ENCODE measurements at places on chromosomes 11 and 22. TPM values are rescaled to one million over a fixed set of nuclear protein-coding genes. Genes with fewer than 3 reads are reported as not detected.

- no peak overlapping the region for H3K4me3 ChIP-seq
- no peak overlapping the region for H3K27ac ChIP-seq
- H3K36me3 ChIP-seq: no peaks in the 10 kb centered on the region
Measured at GRCh38 chr11:33847251-33847650, 44.6 kb downstream of the LMO2 start.

DNA sequence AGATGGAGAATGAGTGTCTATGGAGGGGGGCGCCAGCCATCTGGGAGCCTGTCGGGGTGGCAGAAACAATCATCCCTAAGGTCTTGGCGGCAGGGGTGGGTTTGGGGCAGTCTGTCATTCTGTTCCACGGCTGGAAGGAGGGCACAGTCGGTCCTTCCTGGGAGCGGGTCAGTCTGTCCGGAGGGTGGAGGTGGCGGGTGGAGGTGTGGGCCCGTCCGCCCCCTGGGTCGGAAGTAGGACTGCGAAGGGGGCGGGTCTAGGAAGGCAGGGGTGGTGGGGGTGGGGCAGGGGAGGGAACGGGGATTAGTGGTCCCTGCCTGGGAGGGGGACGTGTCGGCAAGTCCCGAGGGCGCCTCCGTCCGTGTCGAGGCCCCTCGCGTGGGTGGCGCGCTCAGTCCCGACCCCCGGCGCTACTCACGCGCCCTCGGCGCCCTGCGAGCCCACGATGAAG is 461 bp downstream of the TBC1D10A start:
- H3K27ac ChIP-seq: peak overlapping the region; percentile 60
- no peaks in the 10 kb centered on the region for H3K27me3 ChIP-seq
- peak; percentile 37 for DNase-seq
- peak overlapping the region; percentile 90 for H3K4me3 ChIP-seq

GRCh38 chr11:101567071-101567470 is 16.7 kb downstream of the TRPC6 start:
- no peak overlapping the region for H3K27ac ChIP-seq
- DNase-seq: no peak
- H3K4me3 ChIP-seq: no peak overlapping the region
- no peaks in the 10 kb centered on the region for H3K27me3 ChIP-seq

The RFPL3 gene
- total RNA-seq: not detected

The IL10RA gene
- total RNA-seq: 161 TPM

- H3K4me3 ChIP-seq: no peak overlapping the region
- H3K27ac ChIP-seq: no peak overlapping the region
- no peaks in the 10 kb centered on the region for H3K36me3 ChIP-seq
Measured at GRCh38 chr11:129785383-129786111, 30.1 kb upstream of the TMEM45B start.

The PACSIN3 gene
- total RNA-seq: 2.2 TPM

DNA sequence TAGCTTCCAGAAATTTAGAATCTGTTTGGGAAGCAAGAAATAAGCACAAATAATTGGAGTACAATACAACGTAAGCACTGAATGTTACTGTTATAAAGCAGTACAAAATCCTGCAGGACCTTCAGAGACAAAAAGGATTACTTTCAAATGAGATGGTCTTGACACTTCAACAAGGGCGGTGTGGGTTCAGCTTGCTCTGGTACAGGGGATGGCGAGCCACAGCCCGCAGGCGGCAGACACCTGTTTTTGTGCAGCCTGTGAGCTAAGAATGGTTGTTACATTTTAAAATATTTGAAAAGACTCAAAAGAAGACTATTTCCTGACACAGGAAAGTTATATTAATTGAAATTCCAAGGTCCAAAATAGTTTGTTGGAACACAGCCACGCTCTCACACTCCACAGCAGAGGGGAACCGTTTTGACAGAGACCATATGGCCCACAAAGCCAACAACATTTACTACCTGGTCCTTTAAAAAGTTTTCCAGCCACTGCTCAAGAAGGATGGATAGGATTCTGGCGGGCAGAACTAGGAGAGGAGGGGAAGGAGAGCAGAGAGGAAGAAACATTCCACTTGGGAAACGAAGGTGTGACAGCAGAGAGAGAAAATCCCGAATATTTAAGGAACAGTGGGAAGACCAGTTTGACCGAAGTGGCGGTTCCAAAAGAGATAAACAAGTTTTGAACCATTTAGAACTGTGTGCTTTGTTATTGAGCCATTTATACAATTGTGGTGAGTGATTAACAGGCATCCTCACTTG is 6.3 kb downstream of the PRDM10 start:
- H3K27me3 ChIP-seq: no peaks in the 10 kb centered on the region
- H3K36me3 ChIP-seq: peaks cover 16% of the 10 kb centered on the region
- H3K4me3 ChIP-seq: no peak overlapping the region
- H3K27ac ChIP-seq: no peak overlapping the region
- peaks cover 31% of the 10 kb centered on the region for H3K4me1 ChIP-seq

- H3K4me3 ChIP-seq: peak overlapping the region; percentile 85
- H3K27me3 ChIP-seq: peaks cover 1% of the 10 kb centered on the region
- DNase-seq: no peak
- peaks cover 61% of the 10 kb centered on the region for H3K4me1 ChIP-seq
Measured at GRCh38 chr22:38699784-38700183, 959 bp downstream of the JOSD1 start.

The KCNJ5 gene
- not detected for total RNA-seq

DNA sequence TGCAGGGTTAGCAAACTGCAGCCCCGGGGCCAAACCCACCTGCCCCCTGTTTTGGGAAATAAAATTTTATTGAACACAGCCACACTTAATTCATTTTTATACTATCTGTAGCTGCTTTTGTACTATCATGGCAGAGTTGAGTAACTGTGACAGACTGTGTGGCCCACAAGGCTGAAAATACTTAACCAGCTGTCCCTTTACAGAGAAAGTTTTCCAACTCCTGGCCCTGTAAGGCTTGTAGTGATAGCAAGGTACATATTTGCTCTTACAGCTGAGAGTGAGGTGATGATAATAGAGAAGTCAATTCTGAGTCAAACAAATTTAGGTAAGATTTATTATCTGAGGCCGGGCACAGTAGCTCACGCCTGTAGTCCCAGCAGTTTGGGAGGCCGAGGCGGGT is 87.4 kb upstream of the SLC6A5 start:
- no peak overlapping the region for H3K27ac ChIP-seq
- DNase-seq: no peak
- H3K27me3 ChIP-seq: no peaks in the 10 kb centered on the region
- H3K4me3 ChIP-seq: no peak overlapping the region
- peaks cover 7% of the 10 kb centered on the region for H3K36me3 ChIP-seq
- no peaks in the 10 kb centered on the region for H3K4me1 ChIP-seq

- no peaks in the 10 kb centered on the region for H3K36me3 ChIP-seq
- H3K4me1 ChIP-seq: peaks cover 2% of the 10 kb centered on the region
- no peak overlapping the region for H3K27ac ChIP-seq
- H3K27me3 ChIP-seq: peaks cover 36% of the 10 kb centered on the region
- no peak for DNase-seq
Measured at GRCh38 chr11:46159680-46160079, 38.4 kb upstream of the PHF21A start.

The CAPN5 gene
- total RNA-seq: 0.81 TPM

DNA sequence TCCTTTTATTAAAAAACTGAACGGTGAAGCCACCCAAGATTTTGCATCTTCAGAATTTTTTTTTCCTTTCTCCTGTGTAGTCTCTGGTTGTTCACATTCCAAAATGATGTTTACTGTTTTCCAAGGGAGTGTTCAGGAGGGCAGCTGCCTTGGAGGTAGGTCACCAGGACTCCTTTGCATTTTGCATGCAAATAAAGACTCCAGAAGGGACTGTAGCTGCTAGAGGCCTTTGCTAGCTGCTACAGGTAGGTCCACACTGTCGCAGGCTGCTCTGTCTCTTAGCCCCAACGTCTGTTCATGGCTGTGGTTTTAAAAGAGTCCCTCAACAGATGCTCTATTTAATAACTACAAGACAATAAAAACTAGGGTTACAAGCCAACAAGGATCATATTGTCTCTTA is 11.4 kb downstream of the CTSC start:
- no peak overlapping the region for H3K4me3 ChIP-seq
- peak overlapping the region; percentile 38 for H3K27ac ChIP-seq
- H3K36me3 ChIP-seq: peaks cover 93% of the 10 kb centered on the region
- no peak for DNase-seq
- H3K4me1 ChIP-seq: peaks cover 90% of the 10 kb centered on the region

The OR52I2 gene
- total RNA-seq: not detected

DNA sequence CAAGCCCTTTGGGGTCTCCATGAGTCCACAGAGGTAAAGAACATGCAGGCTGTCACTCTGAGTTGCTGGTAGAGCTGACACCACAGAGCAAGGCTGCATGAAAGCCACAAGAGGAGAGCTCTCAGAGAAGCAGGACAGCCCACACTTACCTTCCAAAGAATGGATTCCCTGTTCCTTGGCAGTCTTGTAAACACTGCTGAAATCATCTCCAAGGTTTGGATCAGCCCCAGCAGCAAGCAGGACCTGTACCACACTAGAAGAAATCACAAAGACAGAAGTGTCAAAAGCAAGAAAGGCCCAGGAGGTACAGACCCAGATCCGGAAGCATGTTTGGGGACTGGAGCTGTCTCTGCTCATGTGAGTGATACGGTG is 54.2 kb downstream of the CLPB start:
- H3K4me3 ChIP-seq: no peak overlapping the region
- H3K36me3 ChIP-seq: peaks cover 4% of the 10 kb centered on the region
- no peaks in the 10 kb centered on the region for H3K4me1 ChIP-seq
- DNase-seq: no peak
- H3K27me3 ChIP-seq: no peaks in the 10 kb centered on the region
- no peak overlapping the region for H3K27ac ChIP-seq

The BRMS1 gene
- 48.0 TPM for total RNA-seq

- H3K4me3 ChIP-seq: peak overlapping the region; percentile 82
- peak overlapping the region; percentile 25 for H3K27ac ChIP-seq
- H3K4me1 ChIP-seq: peaks cover 36% of the 10 kb centered on the region
- no peaks in the 10 kb centered on the region for H3K36me3 ChIP-seq
Measured at GRCh38 chr11:57639321-57640067, 10.2 kb downstream of the YPEL4 start.

The PAK1 gene
- total RNA-seq: 59.0 TPM

The DNAJB7 gene
- not detected for total RNA-seq

GRCh38 chr11:67352546-67353316 is 615 bp downstream of the POLD4 start:
- peak; percentile 73 for DNase-seq
- peak overlapping the region; percentile 99 for H3K27ac ChIP-seq
- peak overlapping the region; percentile 89 for H3K4me3 ChIP-seq
- peaks cover 8% of the 10 kb centered on the region for H3K36me3 ChIP-seq
- peaks cover under 1% of the 10 kb centered on the region for H3K27me3 ChIP-seq

DNA sequence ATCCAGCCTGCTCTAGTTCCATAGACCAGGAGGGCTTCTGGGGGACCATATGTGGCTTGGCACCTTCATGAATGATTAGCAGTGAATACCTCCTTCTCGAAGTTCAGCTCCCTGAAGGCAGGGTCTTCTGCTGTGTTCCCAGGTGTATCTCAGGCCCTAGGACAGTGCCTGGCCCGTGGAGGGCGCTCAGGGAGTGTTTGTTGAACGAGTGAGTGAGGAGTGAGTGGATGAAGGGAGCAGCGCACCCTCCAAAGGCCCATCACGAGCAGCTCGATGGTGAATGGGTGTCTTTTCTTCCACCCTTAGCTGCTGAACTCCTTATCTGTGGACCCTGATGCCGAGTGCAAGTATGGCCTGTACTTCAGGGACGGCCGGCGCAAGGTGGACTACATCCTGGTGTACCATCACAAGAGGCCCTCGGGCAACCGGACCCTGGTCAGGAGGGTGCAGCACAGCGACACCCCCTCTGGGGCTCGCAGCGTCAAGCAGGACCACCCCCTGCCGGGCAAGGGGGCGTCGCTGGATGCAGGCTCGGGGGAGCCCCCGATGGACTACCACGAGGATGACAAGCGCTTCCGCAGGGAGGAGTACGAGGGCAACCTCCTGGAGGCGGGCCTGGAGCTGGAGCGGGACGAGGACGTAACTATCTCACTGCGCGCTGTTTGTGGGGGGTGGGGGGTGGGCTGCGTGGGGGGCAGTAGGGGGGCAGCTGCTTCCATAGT is 9.5 kb downstream of the ANO1 start:
- H3K27ac ChIP-seq: no peak overlapping the region
- no peak for DNase-seq
- H3K4me3 ChIP-seq: no peak overlapping the region

DNA sequence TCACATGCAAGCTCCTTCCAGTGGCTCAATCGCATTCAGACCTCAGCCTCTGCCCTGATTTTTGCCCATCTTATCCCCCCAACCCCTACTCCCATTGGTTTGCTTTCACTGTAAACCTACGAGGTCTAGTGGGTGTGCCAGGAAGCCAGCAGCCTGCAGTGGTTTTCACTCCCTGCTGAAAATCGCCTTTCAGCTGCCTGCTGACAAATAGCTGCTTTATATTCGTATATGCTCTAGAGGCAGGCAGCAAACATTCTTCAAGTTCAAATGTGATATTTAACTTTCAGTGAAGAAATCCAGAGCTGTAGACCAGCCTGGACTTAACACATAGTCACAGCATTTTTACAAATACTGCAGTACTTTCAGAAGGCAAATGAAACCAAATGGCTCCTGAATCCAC is 92.8 kb upstream of the APOA1 start:
- H3K4me3 ChIP-seq: peak overlapping the region; percentile 72
- H3K36me3 ChIP-seq: peaks cover 37% of the 10 kb centered on the region
- H3K27me3 ChIP-seq: no peaks in the 10 kb centered on the region
- DNase-seq: peak; percentile 60

- H3K4me1 ChIP-seq: no peaks in the 10 kb centered on the region
- no peaks in the 10 kb centered on the region for H3K27me3 ChIP-seq
- DNase-seq: no peak
- no peaks in the 10 kb centered on the region for H3K36me3 ChIP-seq
- no peak overlapping the region for H3K27ac ChIP-seq
Measured at GRCh38 chr22:48367731-48368130, 1459.9 kb downstream of the BRD1 start.

DNA sequence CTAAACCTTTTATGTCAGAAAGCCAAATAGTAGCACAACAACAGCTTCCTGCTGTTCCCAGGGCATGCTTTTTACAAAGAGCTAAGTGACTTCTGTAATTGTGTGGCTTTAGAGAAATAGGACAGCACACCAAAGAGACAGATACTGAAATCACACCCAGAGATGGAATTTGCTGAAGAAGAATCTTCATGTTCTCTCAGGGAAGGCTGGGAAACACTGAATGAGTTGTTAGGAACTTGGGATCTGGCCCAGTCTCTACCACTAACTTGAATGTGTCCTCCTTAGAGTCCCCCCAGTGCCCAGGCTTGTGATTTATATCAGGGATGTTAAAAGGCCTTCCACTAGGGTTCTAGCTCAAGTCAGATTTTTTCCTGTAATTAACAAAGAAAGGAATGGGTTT is 175.2 kb downstream of the DBX1 start:
- no peaks in the 10 kb centered on the region for H3K36me3 ChIP-seq
- H3K4me1 ChIP-seq: no peaks in the 10 kb centered on the region
- no peak for DNase-seq

The CCDC81 gene
- 0.64 TPM for total RNA-seq

The CFAP300 gene
- total RNA-seq: not detected

- peaks cover 14% of the 10 kb centered on the region for H3K4me1 ChIP-seq
- no peaks in the 10 kb centered on the region for H3K36me3 ChIP-seq
- no peak overlapping the region for H3K27ac ChIP-seq
- no peaks in the 10 kb centered on the region for H3K27me3 ChIP-seq
Measured at GRCh38 chr22:23090457-23090835, 20.1 kb downstream of the GNAZ start.

The ACR gene
- not detected for total RNA-seq

- H3K27ac ChIP-seq: peak overlapping the region; percentile 91
- peak overlapping the region; percentile 73 for H3K4me3 ChIP-seq
Measured at GRCh38 chr11:67117176-67117575, 1.9 kb upstream of the KDM2A start.

The HBG1 gene
- total RNA-seq: not detected

The OR51E2 gene
- not detected for total RNA-seq

- peak within 1 kb of the TSS; percentile 95 for H3K27ac ChIP-seq
- H3K4me3 ChIP-seq: peak within 1 kb of the TSS; percentile 84
- H3K27me3 ChIP-seq: no peaks in the 10 kb centered on the region
- no peaks in the 10 kb centered on the region for H3K36me3 ChIP-seq
- peak; percentile 97 for DNase-seq
Measured at GRCh38 chr11:67629386-67630227, at the start of gene NUDT8. TSS of gene NUDT8 (minus strand) at chr11:67629937. CDS start at chr11:67629911, 26 bp downstream.

All from activated CD4-positive, alpha-beta T cell treated with anti-CD3 and anti-CD28 coated beads, Interleukin-2, amount 10 ng/mL, durations not matched to agents 7 days and 5 days (primary cell).